ENCODE measurements at places on chromosomes 16 and 17. TPM values are rescaled to one million over a fixed set of nuclear protein-coding genes. Genes with fewer than 3 reads are reported as not detected.

OTOA gene
- 0.50 TPM for total RNA-seq

ZPBP2 gene
- not detected for total RNA-seq

LGALS9B gene
- total RNA-seq, result not detected

SPATA32 gene
- not detected for total RNA-seq

KIF18B gene
- 0.05 TPM for total RNA-seq

ENDOV gene
- 10.4 TPM for total RNA-seq

TBC1D3 gene
- not detected for total RNA-seq

CCL4 gene
- total RNA-seq, result 1.7 TPM

LIMD2 gene
- total RNA-seq, result 4.7 TPM

AP1G1 gene
- 45.3 TPM for total RNA-seq

PRSS8 gene
- total RNA-seq, result 89.3 TPM

GRIN2C gene
- total RNA-seq, result 0.12 TPM

NATD1 gene
- 5.4 TPM for total RNA-seq

RCVRN gene
- total RNA-seq, result not detected

CDRT15L2 gene
- not detected for total RNA-seq

DNA sequence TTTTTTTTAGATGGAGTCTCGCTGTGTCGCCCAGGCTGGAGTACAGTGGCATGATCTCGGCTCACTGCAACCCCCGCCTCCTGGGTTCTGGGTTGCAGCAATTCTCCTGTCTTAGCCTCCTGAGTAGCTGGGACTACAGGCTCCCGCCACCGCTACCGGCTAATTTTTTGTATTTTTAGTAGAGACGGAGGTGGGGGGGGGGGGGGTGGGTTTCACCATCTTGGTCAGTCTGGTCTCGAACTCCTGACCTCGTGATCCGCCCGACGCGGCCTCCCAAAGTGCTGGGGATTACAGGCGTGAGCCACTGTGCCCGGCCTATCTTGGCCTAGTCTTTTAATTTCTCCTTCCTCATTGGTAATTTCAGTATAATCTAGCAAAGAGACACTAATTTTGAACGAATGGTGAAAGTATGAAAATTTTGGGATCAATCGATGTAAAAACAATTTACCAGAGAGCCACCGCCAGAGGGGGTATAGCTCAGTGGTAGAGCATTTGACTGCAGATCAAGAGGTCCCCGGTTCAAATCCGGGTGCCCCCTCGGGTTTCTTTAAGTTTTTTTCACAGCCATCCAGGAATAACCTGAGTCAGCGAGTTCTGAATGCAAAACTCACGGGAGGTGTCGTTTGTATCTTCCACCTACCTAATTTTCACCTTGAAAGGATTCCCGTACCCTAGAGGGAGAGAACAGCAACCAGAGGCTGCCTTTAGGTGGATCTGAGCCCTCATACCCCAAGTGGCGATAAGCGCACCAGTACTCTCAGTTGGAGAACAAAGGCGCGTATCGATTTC is 2.5 kb upstream of the LASP1 start:
- DNase-seq, result peak; percentile 59

- DNase-seq, result no peak
Measured at GRCh38 chr17:34246446-34246845, 8.6 kb upstream of the CCL2 start.

DNA sequence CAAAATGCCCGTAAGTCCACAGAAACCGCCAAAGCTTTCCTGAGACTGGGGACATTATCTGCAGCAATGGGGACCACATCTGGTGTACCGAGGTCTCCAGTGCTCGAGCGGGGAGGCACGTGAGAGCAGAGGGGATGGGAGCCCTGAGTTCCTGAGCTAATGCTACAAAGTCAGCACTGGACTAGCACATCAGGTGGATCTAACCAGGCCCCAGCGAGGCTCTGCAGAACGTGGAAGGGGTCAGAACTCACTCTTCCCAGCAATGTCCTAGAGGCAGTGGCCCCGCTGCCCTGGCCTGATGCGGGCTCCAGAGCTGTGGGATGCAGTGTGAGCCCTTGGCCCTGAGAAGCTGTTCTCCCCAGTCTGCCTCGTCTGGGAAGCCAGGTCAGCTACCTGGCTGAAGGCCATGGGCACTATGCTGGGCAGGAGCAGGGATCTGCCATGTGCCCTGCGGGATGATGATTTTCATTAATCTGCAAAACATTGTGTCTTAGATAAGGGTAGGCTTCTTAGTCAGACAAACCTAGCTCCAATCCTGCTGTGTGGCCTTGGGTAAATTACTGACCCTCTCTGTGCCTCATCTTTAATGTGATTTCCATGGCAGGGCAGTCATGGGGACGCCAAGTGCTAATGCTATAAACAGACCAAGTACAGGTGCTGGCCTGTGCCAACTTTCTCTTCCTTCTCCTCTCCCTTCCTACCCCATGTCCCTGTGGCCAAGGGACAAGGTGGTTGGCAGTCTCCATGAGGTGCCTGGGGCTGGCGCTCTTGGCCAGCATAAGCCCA is 40.1 kb upstream of the SLC38A10 start:
- no peak for DNase-seq

GRCh38 chr16:77675464-77676324 is 46.6 kb upstream of the NUDT7 start:
- DNase-seq, result peak; percentile 34

DNA sequence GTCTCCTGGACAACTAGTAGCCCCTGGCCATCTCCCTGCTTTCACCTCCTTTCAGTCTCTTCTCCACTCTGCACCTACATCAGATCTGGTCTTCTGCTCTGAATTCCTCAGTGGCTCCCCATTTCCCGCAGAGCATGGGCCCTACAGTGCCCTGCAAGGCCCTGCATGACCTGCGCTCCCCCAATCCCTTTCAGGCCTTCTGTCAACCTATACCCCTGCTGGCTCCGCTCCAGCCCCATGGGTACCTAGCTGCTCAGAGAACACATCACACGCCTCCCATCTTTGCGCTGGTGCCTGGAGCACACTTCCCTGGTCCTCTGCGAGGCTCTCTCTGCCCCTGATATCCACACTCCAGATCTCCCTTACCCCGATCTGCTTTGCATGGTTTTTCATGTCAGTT is 145.2 kb downstream of the KATNIP start:
- DNase-seq, result no peak

GRCh38 chr17:73592079-73592415 is 52.2 kb downstream of the SDK2 start:
- no peak for DNase-seq

DNA sequence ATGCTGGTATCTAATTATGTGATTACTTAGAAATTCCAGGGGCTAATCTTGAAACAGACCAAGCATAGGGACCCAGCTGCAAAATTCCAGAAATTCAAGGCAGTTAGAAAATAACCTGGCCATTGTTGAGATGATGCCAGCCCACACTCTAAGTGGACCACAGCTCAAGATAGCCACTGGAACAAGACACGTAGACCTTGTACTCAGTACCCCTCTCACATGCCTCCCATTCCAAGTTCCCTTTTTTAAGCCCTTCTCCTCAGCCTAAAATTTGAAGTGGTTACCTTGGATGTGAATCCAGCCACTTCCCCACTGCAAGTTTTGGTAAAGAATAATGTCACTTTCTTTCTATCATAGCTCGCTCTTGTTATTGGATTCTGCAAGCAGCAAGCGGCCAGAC is 4.1 kb upstream of the ZNF19 start:
- DNase-seq, result no peak

DNA sequence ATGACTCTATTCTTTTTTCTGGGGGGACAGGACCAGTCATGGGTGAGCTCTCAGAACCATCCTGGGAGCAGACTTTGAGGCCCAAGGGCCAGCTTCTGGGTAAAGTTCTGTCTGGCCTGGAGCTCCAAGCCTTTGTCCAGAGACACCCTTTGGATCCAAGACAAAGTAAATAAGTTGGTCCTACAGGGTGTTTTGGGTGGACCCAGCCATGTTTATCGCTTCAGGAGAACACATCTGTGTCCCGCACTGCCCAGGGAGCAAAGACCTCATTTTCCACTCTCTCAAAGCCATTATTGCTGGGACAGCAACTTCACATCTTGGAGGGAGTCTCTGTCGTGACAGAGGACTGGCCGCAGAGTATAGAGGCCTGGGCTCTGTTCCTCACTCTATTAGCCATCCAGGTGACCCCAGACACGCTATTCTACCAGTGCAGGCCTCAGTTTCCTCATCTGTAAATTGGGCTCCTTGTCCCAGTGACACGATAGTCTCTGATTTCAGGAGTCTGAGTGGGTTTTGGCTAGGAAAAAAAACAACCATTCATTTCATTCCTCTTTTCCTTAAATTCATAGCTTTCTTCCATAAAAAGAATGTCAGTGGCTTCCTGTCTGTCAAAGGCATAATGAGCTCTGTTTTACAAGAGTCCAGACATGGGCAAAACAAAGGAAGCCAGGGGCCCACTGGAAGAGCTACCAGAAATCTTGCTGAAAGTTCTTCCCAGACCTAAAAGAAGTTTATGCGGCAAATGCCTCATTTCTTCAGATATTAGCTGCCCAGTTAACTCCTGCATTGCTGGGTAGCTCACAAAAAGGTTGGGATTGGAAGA is 62.4 kb downstream of the PECAM1 start:
- no peak for DNase-seq

- DNase-seq, result no peak
Measured at GRCh38 chr17:31273516-31273915, 23.5 kb downstream of the OMG start.

DNA sequence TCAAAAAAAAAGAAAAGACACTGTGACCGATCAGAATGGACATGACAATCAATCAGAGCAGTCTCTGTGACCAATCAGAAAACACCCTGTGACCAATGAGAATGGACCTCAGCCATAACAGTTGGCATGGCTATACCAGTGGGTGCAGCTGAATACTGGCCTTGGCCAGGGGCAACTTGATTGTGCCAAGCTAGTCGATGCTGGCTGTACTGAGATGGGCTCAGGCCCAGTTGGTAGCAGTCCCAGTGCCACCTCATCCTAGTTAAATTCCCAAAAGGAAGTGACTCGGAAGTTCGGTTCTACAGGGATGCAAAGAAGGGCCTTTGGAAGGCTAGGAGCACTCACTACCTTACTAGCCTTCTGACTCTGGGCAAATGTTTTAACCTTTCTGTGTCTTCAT is 37.2 kb upstream of the BCO1 start:
- DNase-seq, result peak; percentile 11

- DNase-seq, result no peak
Measured at GRCh38 chr16:81714583-81714982, 64.5 kb upstream of the PLCG2 start.

- no peak for DNase-seq
Measured at GRCh38 chr16:25403852-25404251, 146.2 kb upstream of the ZKSCAN2 start.

GRCh38 chr17:41278176-41278955 is 2.9 kb downstream of the KRTAP9-7 start:
- no peak for DNase-seq

DNA sequence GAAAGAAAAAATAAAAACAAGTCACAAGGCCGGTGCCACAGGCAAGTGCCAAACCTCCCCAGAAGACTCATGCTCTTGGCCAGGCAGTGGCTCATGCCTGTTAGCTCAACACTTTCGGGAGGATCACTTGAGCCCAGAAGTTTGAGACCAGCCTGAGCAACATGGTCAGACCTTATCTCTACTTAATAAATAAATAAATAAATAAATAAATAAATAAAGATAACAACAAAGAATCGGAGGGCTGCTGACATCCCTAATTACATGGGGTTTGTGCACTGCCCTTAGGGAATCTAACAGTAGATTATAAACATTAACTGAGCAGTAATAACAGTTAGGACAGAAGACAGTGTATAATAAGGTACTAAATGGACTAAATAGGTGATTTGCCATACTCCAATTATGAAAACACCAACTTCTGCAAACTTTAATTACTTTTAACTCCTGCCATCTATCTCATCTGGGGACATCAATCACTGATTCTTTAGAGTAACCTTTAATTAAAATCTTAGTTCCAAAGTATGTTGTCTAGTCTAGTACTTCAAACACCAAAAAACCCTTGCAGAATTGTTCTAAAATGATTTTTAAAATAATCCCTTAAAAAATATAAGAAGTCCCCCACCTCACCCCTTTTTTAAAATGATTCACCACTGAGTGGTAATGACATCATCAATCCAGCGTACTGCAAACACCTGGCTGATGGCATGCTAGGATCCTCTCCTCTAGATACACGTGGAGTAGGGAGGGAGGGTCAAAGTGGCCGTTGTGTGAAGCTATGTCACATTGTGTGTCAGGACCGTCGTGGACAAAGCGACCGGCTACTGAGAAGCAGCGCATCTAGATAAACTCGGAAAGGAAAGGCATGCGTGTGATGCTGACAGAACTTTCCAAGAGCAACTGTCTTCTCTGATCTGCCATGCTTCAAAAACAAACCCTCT is 28.5 kb downstream of the CYTH1 start:
- no peak for DNase-seq

DNA sequence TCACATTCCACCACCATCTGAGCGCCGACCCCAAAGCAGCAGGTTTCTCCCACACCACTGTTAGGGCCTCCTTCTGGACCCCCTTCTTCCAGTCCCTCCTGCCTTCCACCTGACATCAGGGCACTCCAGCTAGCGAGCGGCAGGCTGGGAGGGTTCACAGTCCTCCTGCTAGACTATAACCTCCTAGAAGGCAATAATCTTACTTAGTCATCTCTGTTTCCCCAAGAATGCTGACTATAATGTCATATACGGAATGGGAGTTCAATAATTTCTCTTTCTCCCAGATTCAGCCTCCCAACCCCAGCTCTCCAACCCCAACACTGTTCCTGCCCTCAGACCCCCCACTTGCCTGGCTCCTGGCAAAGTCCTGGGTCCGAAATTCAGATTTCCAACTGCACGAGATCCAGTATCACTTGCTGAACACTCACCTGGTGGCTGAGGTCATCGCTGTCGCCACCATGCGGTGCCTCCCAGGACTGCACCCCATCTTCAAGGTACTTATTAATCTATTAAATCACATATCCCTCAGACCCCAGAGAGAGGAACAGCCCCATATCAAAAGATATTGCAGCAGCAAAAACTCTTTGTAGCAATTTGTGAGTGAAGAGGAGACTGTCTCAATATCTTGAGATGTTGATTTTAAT is 5.6 kb downstream of the ALOX12 start:
- no peak for DNase-seq

DNA sequence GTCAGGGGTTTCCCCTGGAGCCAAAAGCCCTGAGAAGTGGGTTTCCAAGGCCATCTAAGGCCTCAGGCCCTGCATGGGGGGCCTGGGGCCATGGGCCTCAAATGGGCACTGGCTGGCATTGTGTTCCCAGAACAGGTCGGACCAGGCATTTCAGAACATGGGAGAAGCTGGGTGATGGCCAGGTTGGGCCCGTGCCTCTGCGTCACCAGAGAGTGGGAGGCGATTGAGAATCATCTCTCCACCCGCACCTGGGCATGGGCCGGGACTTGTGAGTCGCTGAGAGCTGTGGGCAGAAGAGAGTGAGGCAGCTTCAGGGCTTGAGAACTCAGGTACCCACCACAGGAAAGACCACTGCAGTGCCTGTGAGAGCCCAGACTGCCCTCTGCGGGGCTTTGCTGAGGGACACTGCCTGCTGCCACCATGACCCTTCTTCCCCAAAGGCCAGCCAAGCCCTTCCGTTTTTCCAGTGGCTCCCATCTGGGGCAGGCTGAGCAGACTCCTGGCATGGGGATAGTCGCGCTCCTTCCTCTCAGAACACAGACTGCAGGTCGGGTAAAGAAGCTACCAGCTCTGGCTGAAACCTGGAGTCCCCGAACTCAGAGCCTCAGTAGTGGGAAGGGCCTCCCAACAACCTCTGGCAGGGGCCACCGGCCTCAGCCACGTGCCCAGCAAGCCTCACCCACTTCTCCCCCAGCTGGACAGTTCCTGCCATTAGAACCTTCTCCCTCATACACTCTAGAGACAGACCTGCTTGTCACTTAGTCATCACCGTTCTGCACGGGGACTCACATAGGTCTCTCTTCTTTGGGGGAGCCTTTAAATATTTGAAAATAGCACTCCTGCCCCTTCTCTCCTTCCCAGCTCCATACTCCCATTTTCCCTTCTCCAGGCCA is 1.6 kb downstream of the RAB11FIP4 start:
- DNase-seq, result no peak

- peak; percentile 46 for DNase-seq
Measured at GRCh38 chr16:27204312-27204915, 1.1 kb downstream of the KDM8 start.

Measured in pancreas (tissue), 10 donors.